ENCODE measurements at places on chromosomes 1 and 21.

- DNase-seq: no peak
Measured at GRCh38 chr1:46236882-46237281, 10.7 kb upstream of the RAD54L start.

- DNase-seq: no peak
Measured at GRCh38 chr1:94104776-94105580, 16.0 kb downstream of the ABCA4 start.

- no peak for DNase-seq
Measured at GRCh38 chr1:83978056-83978455, 20.9 kb downstream of the TTLL7 start.

- no peak for DNase-seq
Measured at GRCh38 chr1:5239911-5240310, 585.5 kb downstream of the AJAP1 start.

- peak; percentile 60 for DNase-seq
Measured at GRCh38 chr21:32520875-32521735, 64.2 kb downstream of the TCP10L start.

- DNase-seq: no peak
Measured at GRCh38 chr1:84214115-84214956, 70.3 kb downstream of the PRKACB start.

GRCh38 chr1:76547916-76548315 lies 319.4 kb upstream of the ST6GALNAC5 start:
- no peak for DNase-seq

- no peak for DNase-seq
Measured at GRCh38 chr1:225485991-225486530, 58.2 kb upstream of the LBR start.

DNA sequence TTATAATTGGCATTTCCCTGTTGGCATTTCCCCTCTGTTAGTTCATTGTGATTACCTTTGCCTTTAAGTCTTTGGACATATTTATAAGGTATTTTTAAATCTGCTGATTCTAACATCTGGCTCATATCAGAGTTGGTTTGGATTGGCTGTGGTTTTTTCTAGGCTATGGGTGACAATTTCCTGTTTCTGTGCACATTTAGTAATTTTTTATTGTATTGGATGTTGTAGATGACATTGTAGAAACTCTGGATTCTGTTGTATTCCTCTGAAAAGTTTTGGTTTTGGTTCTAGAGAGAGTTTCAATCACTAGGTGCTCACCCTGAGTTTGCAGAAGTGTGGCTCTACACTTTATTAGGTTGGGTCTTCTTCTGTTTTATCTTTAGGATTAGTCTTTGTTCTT lies 110.1 kb upstream of the ARHGEF16 start:
- no peak for DNase-seq

DNA sequence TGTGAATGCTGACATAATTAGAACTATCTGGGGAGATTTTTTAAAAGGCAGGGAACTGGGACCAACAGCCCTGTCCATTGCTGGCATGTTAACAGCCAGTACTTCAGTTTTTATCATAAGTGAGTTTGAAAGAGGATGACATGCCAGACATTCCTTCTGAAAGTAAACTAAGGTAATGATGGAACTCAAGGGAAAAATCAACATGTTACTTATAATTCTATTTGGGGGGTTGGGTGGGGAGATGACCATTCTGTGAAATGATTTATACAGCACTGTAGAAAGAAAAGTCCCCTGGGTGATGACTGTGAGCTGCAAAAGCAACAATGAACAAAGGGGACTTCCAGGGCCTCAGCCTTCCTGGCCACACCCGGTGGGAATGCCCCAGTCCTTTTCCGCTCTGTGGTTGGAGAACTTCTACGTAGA lies 5.4 kb upstream of the LAMC2 start:
- peak; percentile 26 for DNase-seq

- no peak for DNase-seq
Measured at GRCh38 chr1:15081102-15081501, 72.4 kb upstream of the TMEM51 start.

- DNase-seq: no peak
Measured at GRCh38 chr1:24477309-24477708, 25.3 kb upstream of the RCAN3 start.

GRCh38 chr1:102032534-102032933 lies 35.8 kb upstream of the OLFM3 start:
- DNase-seq: no peak

DNA sequence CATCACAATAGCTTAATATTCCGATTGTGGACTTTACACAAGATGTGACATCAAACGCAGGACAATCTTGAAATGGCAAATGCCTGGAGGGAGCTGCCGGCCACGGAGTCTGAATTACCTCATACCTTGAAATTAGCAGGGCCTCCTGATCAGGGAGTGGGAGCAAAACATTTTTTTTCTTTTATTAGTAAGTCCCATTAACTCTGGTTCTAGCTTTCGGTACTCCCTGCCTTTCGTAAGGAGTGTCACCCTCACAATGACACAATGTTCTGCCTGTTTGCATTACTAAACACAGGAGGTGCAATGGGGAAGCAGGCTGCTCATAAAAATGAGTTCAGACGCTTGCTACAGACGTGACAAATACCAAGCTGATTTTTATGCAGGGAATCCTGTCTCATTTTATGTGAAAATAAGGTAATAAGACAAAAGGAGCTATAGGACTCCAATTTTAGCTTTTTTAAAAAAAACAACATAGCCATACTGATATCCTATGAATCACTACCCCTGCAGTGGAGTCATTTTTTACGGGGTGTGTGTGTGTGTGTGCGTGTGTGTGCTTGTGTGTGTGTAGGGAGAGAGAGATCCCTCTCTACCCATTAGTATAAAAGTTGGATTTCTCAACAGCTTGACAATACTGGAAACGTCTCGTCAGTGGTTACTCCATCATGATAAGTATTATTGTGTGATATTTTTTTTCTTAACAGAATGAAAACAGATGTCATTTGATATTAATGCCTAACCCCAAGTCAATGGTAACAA lies 205.1 kb upstream of the RUNX1 start:
- DNase-seq: no peak

- no peak for DNase-seq
Measured at GRCh38 chr1:230278871-230279582, 147.1 kb downstream of the PGBD5 start.

DNA sequence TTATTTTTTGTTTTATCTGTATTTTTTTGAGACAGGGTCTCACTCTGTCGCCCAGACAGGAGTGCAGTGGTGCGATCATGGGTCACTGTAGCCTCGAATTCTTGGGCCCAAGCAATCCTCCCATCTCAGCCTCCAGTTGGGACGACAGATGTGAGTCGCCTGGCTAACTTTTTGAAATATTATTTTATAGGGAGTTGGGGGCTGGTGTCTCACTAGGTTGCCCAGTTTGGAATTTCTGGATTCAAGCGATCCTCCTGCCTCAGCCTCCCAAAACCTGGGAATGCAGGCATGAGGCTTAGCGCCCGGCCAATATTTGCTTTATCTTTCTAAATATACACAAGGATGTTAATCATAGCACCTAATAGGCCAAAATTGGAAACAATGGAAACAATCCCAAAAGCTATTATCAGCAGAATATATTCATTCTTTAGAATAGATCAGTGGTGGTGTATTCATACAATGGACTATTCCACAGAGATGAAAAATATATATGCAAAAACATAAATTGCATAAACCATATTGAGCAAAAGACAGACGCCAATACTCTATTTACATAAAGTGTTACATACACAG lies 55.9 kb downstream of the DAP3 start:
- no peak for DNase-seq

GRCh38 chr1:242318140-242318539 lies 206.4 kb downstream of the PLD5 start:
- DNase-seq: no peak

- no peak for DNase-seq
Measured at GRCh38 chr1:84615790-84616189, 41.5 kb upstream of the CTBS start.

- no peak for DNase-seq
Measured at GRCh38 chr1:37763791-37764413, 1.0 kb downstream of the EPHA10 start.

GRCh38 chr1:24481101-24481500 lies 21.5 kb upstream of the RCAN3 start:
- DNase-seq: no peak

GRCh38 chr1:201455098-201455497 lies 13.9 kb downstream of the PHLDA3 start:
- DNase-seq: no peak

- no peak for DNase-seq
Measured at GRCh38 chr1:205448540-205449253, 7.1 kb downstream of the BLACAT1 start.

DNA sequence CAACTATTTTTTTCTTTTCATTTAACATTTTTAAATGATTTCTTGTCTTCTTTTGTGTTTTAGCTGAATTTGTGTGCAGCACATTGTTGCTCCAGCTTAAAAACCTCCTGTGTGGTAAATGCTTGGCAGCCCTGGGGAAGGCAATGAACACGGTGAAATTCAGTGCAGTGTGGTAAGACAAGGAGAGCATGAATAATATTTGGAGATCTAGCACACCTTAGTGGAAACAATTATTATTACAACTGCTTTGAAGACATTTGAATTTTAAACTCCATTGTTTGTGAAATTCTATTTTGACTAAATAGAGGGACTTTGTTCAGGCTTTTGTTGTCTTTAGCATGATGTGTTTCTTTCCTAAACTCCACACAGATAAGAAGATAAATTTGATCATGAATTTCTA lies 242.6 kb upstream of the CXADR start:
- DNase-seq: peak; percentile 15

DNA sequence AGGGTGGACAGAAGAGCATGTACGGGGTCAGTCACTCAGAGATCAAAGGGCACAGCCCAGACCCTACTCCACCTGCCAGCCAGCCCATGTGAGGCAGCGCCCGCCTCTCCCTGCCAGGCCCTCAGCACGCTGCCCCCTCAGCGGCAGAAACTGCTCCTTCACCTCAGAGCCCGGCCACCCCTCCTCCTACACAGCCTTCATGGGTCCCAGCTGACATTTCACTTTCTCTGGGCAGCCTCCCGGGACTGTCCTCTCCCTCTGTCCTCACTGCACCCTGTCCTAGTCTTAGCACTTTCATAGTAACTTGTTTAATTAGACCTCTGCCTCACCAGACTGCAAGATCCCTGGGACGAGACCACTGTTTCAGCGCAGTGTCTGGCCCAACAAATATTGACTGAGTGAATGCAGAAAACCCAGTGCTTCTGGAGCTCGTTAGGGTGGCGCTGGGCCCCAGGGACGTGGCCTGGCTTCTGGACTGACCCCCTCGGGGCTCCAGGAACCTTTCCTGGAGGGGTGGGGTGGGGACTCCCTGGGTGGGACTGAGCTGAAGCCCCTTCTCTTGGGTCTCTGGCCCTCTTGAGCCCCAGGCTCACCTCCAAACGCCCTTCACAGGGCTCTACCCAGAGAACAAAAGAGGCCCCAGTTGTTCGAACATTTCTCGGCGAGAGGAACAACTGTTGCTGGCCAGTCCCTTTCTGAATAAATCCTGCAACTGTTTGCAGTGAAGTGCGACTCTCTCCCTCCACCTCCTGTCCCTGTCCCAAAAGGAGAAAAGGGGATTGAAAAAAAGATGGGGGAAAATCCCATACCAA lies 114.9 kb downstream of the CASZ1 start:
- DNase-seq: no peak

- DNase-seq: no peak
Measured at GRCh38 chr1:119981986-119982815, 85.9 kb upstream of the ADAM30 start.

DNA sequence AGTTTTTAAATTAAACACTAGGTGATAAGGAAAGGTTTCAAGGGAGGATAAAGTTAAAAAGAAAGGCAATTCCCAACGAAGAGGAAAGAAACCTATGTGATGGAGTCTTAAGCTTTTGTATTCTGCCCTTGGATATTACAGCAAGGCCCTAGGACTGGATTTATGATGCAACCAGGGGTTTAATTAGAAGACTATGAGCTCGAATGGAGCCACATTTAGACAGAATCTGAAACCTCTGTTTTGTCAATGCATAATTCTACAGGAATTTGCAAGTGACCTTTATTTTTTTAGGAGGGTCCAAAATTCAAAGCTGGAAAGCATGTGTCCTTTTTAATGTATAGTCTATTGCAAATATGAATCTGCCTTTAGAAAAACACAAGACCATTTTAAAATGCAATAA lies 37.9 kb downstream of the TGFB2 start:
- no peak for DNase-seq

DNA sequence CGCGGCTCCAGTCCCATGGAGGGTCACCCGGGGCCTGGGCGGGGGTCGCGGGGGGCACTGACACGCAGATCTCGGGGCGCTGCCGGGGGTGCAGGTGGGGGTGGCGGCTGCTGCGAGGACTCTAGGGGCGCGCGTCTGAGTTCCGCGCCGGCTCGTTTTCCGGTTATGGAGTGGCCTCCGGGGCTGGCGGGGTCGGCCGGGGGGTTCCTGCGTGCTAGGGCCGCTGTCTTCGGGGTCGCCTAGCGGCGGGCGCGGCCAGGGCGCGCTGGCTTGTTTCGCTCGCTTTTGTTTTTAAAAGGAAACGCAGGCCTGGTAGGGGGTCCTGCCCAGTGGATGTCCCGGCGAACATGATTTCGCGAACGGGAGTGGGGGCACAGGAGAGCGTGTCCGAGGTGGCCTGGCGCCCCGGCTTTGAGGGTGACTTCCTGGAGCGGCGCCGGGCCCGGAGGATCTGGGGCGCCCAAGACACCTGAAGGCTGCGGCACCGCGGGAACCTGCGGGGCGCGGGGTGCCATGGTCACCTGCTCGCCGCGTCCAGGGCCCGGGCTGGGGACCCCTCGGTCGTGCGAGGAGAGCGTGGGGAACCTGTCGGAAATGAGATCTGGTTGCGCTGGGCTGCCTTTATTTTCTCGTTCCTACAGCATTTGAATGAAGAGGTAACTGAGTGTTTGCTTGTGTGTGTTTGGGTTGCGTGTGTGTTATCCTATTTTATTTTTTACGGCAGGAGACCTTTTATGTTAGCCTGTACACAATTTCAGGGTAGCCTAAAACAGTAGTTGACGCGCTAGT lies 618 bp downstream of the ETS2 start:
- no peak for DNase-seq

GRCh38 chr1:33060579-33061083 lies 20.3 kb upstream of the AZIN2 start:
- DNase-seq: peak; percentile 64

GRCh38 chr1:220135755-220136154 lies 41.8 kb downstream of the IARS2 start:
- DNase-seq: no peak

DNA sequence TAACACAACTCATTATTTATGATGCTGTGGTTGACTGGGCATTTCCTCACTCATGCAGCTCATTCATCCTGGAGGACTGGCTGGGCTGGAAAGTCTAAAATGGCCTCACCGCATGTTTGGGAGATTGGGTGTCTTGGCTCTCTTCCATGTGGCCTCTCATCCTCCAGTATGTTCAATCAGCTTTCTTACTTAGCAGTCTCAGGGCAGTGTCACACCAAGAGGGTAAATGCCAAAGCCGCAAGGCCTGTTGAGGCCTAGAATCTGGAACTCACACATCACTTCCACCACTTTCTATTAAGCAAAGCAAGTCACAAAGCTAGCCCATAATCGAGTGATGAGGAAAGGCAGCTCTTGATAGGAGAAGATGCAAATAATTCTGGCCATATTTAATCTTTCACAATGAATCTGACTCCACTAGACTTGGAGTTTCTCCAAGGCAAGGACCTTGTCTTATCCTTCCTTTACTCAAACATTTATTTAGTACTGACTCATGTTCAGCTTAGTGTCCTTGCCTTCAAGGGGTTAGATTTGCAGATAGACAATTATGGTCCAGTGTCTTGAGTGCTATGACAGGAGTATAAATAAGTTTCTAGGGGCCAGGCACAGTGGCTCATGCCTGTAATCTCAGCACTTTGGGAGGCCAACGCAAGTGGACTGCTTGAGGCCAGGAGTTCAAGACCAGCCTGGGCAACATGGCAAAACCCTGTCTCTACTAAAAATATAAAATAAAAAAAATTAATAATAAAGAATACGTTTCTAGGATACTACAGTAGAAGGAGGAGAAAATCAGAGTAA lies 45.1 kb downstream of the TMEM53 start:
- peak; percentile 77 for DNase-seq

Data from HFF-Myc (cell line).